ENCODE measurements at places on chromosomes 5 and 9.

GRCh38 chr5:21783074-21783679 lies 1070.0 kb downstream of the CDH12 start:
- no peak for DNase-seq

DNA sequence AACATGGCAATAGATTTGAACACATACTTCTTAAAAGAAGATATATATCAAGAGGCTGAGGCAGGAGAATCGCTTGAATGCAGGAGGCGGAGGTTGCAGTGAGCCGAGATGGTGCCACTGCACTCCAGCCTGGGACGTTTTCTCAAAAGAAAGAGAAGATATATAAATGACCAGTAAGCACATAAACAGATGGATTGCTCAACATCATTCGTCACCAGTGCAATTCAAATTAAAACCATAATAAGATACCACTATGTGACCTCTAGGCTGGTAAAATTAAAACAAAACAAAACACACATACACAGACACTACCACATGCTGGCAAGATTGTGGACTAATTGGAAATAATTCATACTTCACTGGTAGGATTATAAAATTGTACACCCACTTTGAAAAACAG lies 5.3 kb upstream of the TXN start:
- DNase-seq: no peak

GRCh38 chr9:37840560-37841194 lies 40.1 kb downstream of the DCAF10 start:
- DNase-seq: peak; percentile 86

DNA sequence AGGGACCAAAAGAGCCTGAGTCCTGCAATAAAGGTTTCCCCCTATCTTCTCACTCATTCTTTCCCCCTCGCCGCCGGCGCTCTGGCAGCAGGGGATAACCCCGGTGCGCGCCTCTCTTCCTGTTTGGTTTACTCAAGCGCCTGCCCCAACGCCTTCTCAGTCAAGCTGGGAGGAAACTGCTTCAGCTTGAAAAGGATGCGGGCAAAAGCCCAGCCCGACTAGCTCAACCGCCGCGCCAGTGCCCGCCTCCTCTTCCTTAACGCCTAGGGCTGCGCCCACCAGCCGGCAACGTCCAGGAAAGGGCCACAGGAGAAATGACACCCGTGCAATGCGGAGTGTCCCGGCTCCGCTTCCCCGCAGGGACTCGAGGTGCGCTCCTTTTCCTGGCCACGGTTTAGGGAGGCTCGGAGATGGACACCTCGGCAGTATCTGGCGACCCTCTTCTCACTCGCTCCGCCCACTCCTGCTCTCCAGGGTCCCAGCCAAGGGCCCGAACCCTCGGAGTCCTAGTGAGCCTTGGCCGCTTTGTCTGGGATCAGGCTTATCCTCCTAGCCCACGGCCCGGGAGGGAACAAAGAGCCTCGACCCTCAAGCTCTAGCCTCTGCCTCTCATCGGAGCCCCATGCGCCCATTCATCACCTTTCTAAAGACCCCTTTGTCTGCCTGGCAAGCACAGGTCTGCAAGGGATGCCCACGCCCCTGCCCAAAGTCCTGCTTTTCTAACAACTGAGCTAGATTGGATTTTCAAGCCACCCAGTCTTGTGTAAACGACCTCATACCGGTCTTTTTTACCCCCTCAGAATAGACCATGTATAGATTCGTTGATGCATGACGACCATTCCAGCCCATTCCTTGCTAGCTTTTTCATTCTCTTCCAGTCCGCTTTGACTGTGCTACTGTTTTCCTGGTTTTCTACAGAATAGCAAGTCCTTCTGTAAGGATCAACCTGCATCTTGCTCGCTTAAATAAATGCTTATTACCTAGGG lies 2.0 kb downstream of the ST8SIA4 start:
- DNase-seq: no peak

DNA sequence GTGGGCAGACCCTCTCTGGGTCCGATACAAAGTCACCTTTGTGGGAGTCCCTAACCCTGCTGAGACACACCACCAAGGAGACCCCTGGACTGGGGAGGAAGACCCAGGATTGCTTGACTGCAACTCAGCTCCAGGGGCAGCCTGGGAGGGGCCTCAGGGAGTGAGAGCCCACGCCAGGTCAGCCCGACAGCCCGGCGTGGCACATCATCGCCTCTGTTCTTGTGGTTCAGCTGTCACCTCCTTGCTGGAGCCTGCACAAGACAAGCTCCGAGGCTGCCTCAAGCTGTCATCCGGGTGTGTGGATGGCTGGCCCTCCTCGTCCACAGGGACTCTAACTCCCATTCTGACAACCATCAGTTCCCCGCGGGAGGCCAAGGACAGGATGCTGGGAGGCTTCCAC lies 133.6 kb downstream of the ZNF354C start:
- DNase-seq: no peak

DNA sequence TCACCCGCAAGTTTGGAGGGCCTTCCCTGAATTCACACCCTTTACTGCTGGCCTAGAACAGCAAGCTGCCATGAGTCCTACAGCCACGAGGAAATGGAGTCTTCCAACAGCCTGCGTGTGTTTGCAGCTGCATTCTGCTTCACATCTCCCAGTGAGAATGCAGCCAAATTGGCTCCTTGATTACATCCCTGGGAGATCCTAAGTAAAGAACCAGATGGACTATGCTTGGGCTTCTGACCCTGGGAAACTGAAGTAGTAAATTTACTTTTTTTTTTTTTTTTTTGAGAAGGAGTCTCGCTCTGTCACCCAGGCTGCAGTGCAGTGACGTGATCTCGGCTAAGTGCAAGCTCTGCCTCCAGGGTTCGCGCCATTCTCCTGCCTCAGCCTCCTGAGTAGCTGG lies 617.0 kb upstream of the CDH18 start:
- DNase-seq: no peak
